ENCODE measurements at places on chromosomes 5 and 9.

DNA sequence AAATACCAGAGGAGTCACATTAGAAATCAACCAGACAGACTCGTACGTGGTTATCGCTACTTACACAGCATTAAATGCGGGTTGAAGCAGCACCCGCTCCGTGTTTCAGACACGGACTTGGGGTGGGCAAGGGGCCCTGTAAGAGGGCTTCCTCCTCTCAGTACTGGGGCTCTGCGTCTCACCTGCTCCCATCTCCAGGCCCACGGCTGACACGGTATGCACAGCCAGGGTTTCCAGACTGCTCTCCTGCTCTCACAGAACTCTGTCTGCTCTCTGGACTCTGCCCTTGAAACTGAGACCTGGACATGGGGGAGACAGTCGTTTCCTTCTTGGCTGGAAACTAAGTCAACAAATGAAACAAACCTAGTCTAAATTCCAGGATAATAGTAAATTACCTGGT lies 24.7 kb upstream of the RASGEF1C start:
- no peak for DNase-seq

DNA sequence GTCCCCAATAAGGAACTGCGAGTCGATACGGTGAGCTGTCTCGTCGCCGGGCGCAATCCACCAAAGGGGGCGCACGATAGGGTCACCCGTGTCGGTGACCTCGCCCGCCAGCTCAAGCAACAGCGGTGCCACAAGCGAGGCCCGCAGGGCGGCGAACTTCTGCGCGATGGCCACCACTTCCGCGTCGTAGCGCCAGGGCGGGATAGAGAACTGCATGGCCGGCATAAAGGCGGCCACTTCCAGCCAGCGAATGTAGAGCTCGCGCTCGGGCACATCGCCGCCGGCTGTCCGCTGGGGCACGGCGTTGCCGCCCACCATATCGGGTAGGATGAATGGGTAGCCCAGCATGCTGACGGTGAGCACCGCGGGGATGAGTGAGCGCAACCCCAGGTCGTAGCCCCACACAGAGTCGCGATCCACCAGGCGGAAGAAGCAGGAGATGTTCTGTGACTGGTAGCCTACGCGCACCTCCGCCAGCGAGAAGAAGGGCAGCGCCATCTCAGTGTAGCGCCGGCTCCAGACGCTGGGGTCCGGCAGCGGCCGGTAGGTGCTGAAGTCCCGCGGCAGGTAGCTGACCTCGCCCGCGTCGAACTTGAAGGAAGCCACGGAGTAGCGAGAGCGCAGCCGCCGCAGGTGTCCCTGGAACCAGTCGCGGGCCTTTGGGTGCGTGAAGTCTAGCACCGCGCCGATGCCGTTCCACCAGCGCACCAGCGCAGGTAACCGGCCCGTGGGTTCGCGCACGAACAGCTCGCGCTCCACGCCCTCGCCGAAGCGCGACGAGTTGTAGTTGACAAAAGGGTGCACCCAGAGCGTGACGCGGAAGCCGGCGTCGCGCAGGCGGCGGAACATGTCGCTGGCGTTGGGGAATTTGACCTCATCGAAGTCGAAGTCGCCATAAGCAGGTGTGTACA lies 5.5 kb downstream of the MYORG start:
- DNase-seq, result no peak

GRCh38 chr5:142057697-142058056 lies 44.9 kb upstream of the GNPDA1 start:
- DNase-seq, result no peak

- no peak for DNase-seq
Measured at GRCh38 chr5:1300581-1301083, 5.8 kb upstream of the TERT start.

GRCh38 chr5:176822041-176822792 lies 11.9 kb downstream of the UNC5A start:
- no peak for DNase-seq

GRCh38 chr5:143355710-143356109 lies 47.8 kb downstream of the NR3C1 start:
- peak; percentile 93 for DNase-seq

DNA sequence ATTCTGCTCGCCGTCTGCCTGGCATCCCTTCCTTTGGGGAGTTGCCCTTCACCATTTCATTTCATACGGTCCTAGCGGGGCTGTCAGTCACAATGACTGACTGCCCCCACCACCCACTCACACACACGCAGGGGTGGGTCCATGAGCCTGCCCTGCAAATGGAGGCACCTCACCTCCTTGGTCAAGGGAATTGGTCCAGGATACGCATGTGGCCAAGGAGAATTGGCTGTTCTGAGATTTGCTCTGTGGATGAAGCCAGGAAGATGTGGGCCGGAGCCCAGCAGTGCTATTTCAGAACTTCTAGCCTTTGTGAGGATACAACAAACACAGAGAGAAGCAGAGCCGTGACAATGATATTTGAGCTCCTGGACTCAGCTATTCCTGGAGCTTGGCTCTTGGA lies 17.0 kb downstream of the C1QTNF2 start:
- DNase-seq, result no peak

DNA sequence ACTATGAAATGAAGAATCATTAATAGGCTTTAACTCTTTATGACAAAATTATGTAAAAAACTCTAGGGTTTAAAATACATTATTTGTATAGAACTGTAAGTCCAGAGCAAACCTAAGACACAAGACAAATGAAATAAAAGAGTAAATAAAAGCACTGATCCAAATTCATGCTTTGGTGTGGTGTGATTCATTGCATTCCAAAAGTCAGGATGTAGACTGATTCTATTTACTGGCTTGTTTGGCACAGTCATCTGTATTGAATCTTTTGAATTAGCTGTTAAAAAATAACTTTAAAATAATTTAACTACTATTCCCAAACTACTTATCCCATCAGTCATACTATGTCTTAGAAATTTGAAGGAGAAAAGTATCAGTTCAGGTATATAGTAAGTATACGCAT lies 31.1 kb downstream of the IL4 start:
- peak; percentile 23 for DNase-seq

DNA sequence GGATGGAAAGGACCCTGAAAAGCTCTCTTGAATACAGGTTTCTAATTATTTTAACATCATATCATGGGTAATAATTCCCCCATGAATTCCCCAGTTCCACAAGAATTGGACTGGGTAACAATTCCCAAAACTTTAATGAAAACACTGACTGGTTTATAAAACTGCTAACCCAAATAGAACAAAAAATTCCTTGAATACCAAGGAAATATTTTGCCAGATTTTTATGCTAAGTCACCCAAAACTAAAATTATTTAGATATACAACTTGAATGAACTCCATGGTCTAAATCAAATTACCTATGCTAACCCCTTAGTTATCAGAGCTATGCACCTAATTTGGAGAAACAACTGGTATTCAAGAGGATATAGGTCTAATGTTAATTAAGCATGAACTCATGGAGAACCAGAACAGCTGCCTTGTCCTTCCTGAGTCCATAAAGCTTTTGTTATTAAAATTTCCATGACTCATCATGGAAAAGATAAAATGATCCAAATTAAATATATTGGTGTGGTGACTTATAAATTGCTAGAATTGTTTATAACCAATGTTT lies 164.9 kb upstream of the TUT7 start:
- DNase-seq, result peak; percentile 62

DNA sequence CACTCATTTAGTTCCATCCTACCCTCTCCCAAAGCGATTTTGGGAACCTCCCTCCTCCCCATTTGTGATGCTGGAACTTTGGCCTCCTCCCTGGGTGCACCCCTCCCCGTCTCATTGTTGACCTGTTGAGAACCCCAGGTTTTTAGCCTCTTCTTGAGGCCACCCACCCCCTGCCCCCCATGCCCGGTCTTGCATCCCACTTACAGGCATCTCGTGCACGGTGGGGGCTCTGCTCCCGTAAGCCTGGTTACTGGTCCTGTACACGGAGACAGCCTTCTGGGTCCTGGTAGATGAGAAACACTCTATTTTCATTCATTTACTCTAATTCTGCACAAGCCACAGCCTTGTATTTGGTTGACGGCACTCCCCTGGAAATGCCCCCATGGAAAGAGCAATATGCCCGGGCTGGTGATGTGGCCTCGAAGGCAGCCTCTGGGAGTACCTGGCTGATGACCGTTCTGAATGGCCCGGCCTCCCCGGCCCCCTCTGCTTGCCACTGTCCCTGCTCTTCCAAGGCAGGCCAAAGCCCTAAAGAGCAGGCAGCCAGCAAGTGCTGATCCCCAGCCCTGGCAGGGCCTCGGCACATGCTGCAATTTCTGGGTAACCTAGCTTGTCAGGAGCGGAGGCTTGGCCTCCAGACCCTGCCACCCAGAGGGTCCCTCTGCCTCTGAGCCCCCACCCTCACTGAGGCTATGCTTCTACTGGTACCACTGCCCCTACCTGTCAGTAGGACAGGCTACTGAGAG lies 1.9 kb upstream of the MRPS2 start:
- DNase-seq, result no peak

DNA sequence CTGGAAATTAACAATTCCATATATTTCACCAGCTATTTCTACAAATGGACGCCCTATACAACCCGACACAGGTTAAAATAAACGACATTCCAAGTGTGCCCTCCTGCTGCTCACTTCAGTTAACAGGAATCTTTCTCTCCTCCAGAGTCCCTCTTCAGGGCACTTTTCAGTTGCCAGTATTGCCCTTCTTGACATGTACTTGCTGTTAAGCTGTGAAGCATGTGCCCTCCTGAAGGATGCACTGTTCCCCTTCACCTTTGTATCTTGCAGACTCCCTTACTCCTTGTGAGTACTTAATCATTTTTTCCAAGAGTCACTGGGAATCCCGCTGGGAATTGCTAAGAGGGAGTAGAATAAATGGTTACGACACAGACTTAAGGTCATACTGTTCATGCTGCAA lies 364.1 kb downstream of the CTNND2 start:
- no peak for DNase-seq

- DNase-seq, result no peak
Measured at GRCh38 chr5:22614486-22615094, 238.6 kb downstream of the CDH12 start.

DNA sequence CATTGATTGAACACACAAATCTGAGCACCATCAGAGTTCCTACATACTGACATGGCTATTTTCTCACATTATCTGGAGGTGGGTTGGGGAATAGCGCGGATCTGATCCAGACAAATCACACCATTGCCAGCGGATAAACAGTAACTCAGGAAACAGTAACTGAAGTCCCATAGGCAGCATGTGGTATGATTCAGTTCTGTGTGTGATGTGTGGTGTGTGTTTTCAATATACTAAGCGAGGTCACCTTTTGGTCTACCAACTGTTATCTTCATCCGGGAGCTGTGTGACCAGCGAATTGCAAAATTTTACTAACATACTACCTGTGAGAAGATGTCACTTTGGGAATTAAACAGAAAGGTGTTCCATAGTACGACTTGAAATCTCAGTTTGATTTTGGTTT lies 50.1 kb downstream of the PKD2L2 start:
- DNase-seq, result no peak

DNA sequence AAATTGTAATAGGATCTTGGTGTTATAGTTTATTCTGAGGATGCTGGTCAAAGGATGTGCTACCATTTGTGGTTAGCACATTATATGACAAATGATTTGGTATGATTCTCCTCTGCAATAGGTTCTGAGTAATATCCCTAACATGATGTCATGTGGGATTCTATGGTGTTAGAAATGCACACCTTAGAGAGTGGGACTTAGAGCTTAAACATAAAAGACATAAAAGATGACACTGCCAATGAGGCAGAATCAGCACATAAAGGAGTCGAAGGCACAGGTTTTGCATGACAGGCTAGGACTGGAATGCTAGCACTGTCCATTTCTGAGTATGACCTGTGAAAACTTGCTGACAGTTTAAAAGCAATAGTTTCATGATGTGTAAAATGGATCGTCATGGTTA lies 100.4 kb downstream of the OSTF1 start:
- DNase-seq, result no peak

DNA sequence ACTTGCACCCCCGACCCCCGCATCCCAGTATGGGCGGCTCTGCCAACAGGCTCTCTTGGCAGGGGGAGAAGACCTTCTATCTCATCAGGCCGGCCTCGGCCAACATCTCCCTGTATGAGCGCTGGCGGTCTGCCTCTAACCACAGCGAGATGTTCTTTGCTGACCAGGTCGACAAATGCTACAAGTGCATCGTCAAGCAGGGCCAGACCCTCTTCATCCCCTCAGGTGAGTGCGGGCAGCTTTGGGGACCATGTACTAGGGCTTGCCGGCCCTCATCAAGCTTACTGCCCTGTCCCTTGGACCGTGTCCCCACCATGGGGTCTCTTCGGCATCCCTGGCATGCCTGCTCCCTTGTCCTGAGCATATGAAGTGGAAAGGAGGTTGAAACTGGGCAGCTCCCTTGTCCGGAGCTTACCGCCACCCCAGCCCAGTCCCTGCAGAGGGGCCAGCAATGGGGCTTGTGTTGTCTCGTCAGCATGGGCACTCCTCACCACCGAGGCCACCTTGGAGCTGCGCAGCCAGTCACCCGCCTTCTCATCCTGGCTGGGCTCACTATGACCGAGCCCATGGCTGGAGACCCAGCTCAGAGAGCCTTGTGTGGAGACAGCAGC lies 78.1 kb downstream of the PHF2 start:
- no peak for DNase-seq

GRCh38 chr5:78720227-78720985 lies 71.8 kb upstream of the LHFPL2 start:
- no peak for DNase-seq

DNA sequence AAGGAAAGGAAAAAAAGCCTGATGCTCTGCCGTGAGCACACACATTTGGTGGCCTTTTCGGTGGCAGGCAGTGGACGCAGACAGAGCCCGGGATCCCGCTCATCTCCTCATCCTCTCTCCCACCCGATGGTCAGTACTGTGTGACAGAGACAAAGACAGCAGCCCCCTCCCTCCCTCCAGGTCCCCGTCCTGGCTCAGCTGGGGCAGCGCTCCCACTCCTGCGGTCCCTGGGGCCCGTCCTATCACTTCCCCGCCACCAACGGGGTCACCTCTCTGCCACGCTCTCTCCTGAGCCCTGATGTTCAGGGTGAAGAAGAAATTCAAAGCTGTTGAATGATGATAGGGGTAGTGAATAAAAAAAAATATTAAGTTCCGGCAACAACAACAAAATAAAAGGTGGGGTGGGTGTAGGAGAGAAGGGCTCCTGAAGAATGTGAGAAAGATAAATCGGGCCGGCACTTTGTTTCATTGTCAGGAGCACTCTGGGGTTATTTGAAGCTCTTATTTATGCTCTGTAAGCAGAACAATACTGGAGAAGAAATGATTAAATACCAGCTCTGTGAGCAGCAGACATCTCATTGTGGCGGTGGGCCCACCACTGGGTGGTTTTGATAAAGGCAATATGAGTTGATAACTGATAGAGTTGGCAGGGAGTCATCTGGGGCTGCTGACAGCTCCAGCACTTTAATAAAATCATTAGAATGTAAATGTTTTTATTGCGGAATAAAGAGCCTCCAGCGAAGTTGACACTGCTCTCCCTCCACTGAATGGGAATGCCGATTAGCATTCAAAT lies 417.7 kb downstream of the IRX1 start:
- no peak for DNase-seq

- DNase-seq, result no peak
Measured at GRCh38 chr5:53448851-53449250, 31.6 kb upstream of the FST start.

All from fibroblast of skin of scalp (primary cell).